Hindlimb muscle (tissue), 1 donor: ENCODE measurements at places on chromosomes 13 and 19.

GRCh38 chr13:92221916-92222315 is 823.5 kb downstream of the GPC5 start:
- DNase-seq = no peak

- no peak for DNase-seq
These were observed at the start of gene TMEM272 for GRCh38 chr13:51844862-51845573. TSS of gene TMEM272 (minus strand) at chr13:51845177. CDS start at chr13:51838530, 6,647 bp downstream.

- DNase-seq = no peak
These were observed 140.9 kb downstream of the ABCC4 start for GRCh38 chr13:95160112-95160906.

DNA sequence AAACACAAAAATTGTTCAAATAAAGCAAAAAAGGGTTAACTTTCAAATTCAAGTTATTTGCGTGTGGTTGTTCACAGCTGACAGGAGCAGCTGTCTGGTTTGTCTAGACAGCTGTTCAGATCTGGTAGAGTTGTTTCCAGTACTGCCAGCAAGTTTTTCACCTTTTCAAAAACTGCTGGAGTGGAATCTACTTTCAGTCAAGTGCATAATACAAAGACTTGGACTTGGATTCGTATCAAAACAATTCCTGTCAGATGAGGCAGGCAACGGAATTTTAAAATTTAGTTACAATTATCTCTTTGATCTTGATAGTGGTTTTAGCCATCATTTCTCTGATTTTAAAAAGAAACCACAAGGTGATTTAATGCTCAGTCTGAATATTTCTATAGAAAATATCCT is 51.7 kb upstream of the EEF1AKMT1 start:
- DNase-seq = peak; percentile 34

GRCh38 chr19:17580470-17581144 is 25.2 kb downstream of the COLGALT1 start:
- no peak for DNase-seq

DNA sequence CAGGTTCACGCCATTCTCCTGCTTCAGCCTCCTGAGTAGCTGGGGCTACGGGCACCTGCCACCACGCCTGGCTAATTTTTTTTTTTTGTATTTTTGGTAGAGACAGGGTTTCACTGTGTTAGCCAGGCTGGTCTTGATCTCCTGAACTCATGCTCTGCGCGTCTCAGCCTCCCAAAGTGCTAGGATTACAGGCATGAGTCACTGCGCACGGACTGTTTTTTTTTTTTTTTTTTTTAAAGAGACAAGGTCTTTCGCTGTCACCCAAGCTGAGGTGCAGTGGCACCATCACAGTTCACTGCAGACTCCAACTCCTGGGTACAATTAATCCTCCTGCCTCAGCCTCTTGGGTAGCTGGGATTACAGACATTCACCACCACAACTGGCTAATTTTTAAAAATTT is 8.2 kb upstream of the ADAMTS10 start:
- no peak for DNase-seq

- no peak for DNase-seq
These were observed 302.6 kb downstream of the ATP8A2 start for GRCh38 chr13:25674371-25674770.

DNA sequence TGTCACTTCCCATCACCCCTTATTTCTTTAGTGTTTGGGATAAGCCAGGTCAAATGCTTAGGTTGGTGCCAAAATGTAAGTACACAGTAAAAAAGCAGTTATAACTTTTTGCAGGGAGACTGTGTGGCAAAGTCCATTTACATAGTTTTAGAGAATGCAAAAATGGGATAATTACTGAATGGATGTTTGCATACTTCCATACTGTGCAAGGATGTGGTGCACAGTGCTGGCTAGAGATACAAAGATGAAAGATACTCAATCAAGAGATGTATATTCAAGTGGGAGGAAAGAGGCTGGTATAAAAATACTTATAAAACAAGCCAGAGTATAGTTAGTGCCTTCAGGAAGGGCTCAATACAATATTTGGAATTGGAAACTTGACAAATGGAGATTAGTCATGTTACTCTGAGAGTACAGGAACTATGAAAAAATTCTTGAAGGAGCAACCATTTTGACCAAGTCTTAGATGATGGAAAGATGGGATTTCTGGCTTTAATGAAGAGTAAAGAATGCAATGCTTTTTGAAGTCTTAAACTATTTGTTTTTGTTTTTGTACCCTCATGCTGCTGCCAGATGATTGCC is 8.0 kb downstream of the PDS5B start:
- DNase-seq = no peak
